ENCODE measurements at places on chromosomes 11 and 22.

DNA sequence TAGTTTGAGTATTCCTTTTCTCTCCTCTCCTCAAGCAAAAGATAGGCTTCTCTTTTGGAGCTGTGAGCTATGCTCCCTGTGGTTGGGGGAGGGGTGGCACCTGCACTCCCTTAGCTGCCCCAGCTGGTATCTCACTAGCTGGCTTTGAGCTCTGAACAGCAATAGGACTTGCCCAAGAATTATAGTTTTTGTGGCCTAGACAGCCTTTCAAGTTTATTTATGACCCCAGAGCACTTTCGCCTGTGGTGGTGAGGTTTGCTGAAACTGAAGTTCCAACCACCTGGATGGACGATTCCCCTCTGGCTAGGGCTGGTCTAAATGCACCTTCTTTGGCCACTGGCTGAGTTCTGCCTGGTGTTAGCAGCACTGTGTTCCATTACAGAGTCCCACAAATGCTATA, 37.1 kb upstream of the SLC37A2 start:
- DNase-seq = no peak

DNA sequence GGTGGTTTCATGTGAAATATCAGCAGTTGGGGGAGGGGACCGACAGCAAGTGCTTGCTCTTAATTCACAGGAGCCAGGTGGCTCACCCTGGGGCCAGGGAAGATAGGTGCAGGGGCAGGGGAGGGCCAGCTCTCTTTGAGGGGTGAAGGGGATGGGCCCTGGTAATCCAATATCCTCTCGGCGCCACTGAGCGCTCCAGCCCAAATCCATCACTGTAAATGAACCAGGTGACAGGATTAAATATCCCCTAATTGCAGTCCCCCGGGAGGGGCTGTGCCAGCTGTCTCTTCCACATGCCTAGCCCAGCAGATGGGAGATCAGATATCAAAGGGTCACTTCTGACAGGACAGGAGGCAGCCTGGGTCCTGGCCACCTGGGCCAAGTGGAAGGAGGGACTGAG, 531.8 kb upstream of the CADM1 start:
- no peak for DNase-seq

GRCh38 chr11:74559110-74559933, 33.1 kb upstream of the POLD3 start:
- DNase-seq = no peak

- DNase-seq = no peak
Observed at GRCh38 chr11:133228471-133229329, 303.6 kb downstream of the OPCML start.

DNA sequence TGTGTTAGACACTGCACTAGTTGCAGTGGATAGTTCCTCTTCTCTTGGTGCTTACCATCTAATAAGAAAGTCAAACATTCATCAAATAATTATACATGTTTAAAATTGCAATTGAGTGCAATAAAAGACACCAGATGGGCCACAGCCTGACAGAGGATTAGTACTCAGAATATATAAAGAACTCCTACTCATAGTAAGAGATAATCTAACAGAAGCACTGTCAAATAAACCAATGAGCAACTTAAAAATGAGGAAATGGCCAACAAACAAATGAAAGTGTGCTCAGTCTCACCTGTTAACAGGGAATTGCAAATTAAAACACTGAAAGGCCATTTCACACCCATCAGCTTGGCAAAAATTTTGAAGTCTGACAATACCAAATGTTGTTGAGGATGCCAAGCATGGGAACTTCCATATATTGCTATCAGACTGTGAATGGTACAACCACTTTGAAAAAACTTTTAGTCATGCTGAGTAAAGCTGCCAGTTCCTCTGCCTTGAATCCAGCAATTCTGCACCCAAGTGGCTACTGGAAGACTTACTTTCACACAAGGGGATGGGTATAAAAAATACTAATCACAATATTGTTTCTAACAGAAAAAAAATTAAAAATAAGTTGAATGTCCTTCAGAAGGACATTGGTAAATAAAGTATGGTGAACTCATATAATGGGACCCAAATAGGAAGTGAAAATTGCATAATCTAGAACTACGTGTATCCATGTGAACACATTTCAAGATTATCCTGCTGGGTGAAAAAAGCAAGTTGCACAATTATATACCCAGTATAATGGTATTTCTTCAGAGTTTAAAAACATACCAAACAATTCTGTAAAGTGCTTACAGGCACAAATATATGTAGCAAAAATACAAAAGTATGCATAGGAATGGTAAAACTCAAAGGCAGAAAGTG, 41.4 kb upstream of the CREB3L1 start:
- DNase-seq = no peak

DNA sequence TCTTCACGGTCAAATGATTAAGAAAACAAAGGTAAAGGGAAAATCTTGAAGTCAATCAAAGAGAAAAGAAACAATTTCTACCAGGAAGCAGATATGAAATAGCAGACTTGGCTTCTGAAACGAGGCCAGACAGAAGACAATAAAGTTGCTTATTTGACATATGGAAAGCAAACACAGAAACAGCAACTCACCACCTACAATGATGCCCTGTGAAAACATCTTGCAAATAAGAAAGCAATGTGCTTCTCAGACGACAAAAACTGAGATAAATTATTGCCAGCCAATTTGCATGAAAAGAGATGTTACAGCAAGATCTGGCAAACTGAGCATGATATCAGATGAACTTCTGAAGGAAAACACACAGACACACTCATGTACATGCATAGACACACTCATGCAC, 45.9 kb upstream of the CTSC start:
- no peak for DNase-seq

GRCh38 chr11:126414615-126415014, 59.1 kb downstream of the ST3GAL4 start:
- peak; percentile 72 for DNase-seq

DNA sequence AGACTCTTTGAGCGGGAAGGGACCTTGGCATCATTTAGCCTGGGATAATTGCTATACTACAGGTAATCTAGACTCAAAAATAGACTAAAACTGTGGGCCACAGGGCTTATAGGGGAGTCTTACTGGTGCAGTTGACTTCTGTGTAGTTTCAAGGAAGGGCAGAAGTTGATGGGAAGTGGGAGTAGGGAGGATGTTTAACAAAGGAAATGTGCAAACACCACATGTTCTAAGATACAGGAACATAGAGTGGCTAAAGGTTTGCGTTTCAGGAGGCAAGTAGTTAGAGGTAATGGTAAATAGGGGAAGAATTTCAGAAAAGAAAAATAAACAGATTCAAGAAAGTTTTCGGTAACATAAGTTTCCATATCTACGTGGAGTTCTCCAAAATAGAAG, 14.4 kb upstream of the SORL1 start:
- DNase-seq = no peak

GRCh38 chr11:61429346-61429690, 457 bp downstream of the CPSF7 start:
- DNase-seq = peak; percentile 63
